ENCODE measurements at places on chromosomes 2 and 18. TPM values are rescaled to one million over a fixed set of nuclear protein-coding genes. Genes with fewer than 3 reads are reported as not detected.

GRCh38 chr2:74007121-74007520 is 22.4 kb downstream of the TET3 start:
- peak; percentile 87 for DNase-seq

DNA sequence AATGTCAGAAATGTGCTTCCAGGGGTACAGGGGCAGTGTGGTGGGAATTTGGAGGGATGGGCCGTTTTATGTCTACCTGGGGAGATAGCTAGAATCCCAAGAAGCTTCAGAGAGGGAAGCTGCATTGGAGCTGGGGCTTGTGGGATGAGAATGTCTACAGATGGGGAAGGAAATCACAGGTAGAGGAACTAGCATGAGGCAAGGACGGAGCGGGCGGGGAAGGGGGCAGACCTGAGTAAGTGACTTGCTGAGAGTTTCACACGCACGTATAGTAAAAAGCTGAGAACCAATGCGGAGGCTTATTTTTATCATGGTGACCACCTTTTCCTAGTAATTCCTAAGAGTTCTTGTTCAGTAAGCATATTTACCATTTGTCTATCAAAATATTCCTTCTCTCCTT is 6.3 kb downstream of the C2orf80 start:
- no peak for DNase-seq

- DNase-seq, result peak; percentile 78
These were observed 2.4 kb upstream of the SP9 start for GRCh38 chr2:174332217-174332963.

- no peak for DNase-seq
These were observed 24.1 kb upstream of the EPHA4 start for GRCh38 chr2:221596192-221596591.

DNA sequence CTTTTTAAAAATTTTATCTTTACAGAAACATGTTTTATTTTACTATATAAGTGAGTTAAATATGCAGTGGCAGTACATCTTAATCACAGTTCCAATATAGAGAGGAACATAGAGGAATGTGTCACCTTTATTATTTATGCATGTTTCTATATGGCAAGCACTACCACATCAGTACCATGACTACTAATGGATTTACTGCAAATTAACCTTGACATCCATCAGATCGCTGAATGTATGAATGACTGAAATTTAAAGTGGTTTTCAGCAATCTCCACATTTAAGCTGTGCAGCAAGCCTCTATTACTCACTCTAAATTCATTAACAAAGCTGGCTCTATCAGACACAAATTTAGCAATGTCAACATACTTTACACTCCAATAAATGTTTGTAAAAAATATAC is 790.6 kb downstream of the NRXN1 start:
- no peak for DNase-seq

GRCh38 chr2:41935825-41936224 is 112.0 kb upstream of the PKDCC start:
- DNase-seq, result no peak

GRCh38 chr2:31935370-31935769 is 75.4 kb downstream of the MEMO1 start:
- DNase-seq, result no peak

DNA sequence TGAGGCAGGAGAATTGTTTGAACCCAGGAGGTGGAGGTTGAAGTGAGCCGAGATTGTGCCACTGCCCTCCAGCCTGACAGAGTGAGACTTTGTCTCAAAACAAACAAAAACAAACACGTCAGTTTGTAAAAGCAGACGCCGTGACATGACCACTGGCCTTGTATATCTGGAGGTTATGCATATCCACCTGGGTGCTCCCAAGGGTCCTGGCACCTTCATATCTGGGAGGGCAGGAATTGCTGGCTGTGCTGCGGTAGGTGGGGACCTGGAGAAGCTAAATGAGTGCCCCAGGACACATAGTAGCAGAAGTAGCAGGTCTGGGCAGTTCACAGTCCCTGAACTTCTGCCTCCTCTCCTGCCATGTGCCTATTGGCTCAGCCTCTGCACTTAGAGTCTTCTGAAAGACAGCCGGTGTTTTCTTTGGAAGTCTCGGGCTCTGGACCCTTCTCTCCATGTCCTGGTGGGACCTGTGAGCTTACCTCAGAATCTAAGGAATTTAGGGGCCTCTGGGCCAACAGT is 30.9 kb upstream of the IL1R2 start:
- peak; percentile 36 for DNase-seq

GRCh38 chr2:15832030-15832709 is 108.2 kb upstream of the MYCN start:
- no peak for DNase-seq

GRCh38 chr2:946073-946948 is 4.3 kb upstream of the SNTG2 start:
- no peak for DNase-seq

- no peak for DNase-seq
These were observed 34.2 kb downstream of the CHST10 start for GRCh38 chr2:100383306-100383705.

DNA sequence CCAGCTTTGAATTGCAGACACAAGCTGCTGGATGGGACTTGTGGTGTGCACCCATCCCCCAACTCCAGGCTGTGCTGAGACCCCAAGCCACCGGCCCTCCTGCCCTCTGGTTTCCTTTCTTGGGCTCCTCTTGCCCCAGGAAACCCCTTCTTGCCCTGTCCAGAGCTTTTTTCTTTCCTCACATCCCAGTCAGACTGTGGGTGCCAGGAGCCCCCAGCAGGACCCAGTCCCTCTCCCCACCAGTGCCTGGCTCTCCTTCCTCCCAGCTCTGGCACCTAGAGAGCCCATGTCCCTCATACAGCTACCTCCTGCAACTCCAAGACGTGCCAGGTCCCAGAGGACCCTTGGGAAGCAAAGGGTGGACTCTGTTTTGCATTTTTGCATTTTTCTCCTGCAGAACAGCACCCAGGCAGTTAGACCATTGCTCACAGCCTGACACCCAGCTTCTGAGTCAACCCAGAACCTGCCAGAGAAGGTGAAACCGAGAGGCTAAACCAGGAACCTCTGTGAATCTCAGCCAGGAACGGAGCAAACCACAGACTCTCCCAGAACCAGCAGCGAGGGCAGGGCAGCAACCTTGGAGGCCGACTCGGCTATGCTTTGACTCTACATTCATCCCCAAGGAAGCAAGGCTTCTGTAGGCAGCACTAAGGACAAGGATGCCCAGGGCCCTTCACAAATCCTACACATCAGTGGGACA is 221.1 kb downstream of the ANAPC1 start:
- no peak for DNase-seq

- DNase-seq, result no peak
These were observed 7.1 kb upstream of the CEP68 start for GRCh38 chr2:65049010-65049639.

Gene MC5R
- 0.36 TPM for total RNA-seq

Gene SERPINB7
- 0.36 TPM for total RNA-seq

Gene VWC2L
- not detected for total RNA-seq
